ENCODE measurements at places on chromosomes 7 and 10.

DNA sequence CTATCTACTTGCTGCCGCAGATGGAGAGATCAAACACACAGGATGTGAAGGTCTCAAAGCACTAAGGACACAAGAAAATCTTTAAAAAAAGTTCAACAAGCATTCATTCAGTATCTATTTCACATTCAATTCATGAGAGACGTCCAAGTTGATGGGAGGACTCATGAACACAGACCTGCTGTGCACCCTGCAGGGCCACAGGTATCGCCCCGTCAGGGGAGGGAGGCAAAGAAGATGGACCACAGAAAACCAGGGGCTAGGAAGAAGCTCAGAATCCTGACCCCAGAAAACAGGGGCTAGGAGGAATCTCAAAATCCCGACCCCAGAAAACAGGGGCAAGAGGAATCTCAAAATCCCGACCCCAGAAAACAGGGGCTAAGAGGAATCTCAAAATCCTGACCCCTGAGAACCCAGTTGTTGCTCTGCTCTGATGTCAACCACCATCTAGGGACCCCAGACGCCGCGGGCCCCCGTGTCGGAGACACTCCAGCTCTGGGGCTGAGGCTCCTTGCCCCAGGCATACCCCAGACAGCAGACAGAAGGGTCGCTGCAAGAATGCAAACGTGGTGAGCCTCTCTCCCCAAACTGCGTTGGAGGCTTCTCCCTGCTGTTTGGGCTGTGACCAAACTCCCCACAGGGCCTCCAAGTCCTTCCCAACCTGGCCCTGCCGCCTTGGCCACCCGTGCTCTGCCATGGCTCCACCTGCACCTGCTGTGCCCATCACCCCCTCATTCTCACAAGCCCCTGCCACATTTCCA is 197.6 kb downstream of the DIP2C start:
- no peak for DNase-seq

- no peak for DNase-seq
Observed at GRCh38 chr7:73638911-73639310, 14.6 kb upstream of the MLXIPL start.

DNA sequence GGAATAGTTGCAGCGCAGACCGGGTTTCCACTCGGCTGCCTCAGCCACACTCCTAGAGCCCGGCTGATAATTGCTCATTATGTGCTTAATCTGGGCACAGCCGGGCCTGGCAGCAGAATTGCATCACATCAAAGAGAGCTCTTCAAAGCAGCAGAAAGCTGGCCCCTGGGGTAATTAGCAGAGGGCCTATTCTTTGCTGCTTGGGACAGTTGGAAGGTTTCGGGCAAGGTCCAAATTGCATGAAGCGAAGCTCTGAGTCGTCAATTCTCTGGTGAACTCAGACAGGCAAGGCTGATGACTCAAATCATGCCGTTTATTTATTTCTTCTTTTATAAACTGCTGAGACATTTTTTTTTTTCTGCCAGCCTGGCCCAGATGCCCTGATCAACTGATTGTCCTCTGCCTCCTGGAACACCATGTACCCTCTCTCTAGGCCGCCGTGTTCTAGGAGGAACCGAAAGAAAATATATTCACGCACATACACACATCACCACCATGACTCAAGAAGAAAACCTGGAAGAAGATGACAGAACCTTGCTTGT is 242.2 kb downstream of the RAB11FIP2 start:
- DNase-seq = peak; percentile 25

DNA sequence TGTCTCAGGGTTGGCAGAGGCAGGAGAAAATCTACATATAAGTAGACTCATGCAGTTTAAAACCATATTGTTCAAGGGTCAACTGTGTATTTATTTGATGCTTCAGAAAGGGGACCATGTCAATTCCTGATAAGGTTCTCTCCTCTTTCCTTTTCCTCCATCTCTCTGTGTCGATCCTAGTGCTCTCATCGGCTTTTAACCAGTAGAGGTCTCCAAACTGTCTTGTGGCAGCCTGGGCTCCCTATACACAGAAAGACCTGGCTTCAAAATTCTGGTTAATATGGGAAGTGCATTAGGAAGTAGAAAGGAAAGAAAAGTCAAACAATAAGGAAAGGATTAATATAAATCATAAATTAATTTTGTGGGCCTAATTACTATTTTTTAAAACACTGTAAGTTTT is 304.4 kb upstream of the C7orf33 start:
- no peak for DNase-seq

- DNase-seq = no peak
Observed at GRCh38 chr7:158052381-158053060, 535.1 kb downstream of the PTPRN2 start.
